Right hindlimb (tissue), 1 donor: ENCODE measurements at places on chromosomes 5 and 9.

DNA sequence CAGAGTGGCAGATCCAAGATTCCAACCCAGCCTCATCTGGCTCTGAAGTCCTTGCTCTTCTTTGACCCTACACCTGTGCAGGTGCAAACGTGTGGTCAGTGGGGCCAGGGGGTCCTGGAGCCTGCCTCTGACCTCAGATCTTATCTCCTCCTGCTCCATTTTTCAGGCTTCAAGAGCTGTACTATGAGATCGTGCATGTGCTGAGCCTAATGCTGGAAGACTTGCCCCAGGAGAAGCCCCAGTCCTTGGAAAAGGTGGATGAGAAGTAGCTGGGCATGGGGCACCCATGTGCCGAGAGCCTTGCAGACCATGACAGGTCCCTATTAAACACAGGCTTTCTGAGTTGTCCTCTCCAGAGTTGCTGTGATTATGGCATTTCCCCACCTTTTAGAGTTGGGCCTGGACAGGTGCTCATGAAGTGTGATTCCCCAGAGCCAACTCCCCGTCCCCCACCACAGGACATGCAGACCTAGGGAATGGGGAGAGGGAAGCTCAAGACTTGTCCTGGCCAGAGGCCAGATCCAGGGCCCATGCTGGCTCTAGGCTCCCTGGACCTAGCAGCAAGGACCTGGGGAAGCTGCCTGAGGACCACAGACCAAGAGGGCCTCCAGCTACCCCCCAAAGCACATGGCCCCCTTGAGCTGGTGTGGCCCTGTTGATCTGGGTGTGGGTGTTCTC is 22.5 kb downstream of the PITX1 start:
- no peak for DNase-seq

- DNase-seq: no peak
Observed at GRCh38 chr9:78144663-78145377, 91.1 kb upstream of the CEP78 start.

DNA sequence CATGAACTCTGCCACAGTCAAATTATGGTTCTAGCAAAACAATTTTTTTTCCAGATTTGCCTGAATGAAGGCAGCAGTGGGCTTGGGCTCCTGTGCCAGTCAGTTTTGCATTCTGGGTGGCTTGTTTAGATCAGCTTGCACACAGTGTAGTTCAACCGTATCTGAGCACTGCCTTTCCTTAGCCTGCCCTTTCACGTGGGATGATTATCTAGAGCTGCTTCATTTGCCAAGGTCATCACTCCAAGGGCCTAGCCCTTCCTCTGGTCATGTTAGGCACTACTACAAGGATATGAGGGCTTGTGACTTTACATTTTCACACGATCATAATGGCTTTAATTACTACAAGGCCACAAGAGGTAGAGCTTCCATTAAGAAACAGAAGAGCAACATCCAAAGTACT is 150.6 kb upstream of the EFNA5 start:
- DNase-seq: no peak

DNA sequence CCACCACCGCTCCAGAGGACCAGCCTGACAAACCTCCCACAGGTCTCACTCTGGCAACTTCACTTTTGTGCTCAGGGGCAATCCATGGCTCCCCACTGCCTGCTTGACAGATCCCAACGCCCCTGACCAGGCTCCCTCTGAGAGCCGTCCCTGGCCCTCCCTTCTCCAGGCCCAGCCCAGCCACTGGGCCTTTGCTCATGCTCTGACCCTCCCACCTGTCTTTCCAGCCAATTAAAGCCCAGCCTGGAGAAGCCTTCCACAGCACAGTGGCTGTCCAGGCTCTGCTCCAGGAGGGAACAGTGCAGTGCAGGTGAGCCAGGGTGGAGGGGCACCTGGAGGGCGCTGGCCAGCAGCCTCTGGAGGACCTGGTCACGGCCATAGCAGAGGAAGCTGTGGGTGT is 3.3 kb downstream of the ENTPD2 start:
- no peak for DNase-seq

DNA sequence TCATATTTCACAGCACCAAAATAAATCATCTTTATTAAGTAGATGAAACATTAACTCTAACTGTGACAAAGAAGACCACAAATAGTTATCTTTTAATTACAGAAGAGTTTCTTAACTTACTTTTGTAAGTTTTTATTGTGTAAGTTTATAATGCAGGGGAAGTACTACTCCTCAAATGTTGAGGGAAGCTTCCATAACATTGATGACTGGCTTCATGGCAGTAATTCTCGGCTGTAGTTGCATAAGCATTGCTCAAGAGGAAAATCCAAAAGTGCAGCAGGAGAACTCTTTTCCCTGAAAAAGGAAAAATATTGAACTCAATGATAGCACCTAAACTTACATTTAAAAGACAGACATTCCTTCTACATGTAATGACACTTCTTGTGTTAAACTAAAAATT is 4.6 kb downstream of the TSLP start:
- DNase-seq: no peak

GRCh38 chr9:127050591-127051001 is 71.8 kb downstream of the ANGPTL2 start:
- no peak for DNase-seq

DNA sequence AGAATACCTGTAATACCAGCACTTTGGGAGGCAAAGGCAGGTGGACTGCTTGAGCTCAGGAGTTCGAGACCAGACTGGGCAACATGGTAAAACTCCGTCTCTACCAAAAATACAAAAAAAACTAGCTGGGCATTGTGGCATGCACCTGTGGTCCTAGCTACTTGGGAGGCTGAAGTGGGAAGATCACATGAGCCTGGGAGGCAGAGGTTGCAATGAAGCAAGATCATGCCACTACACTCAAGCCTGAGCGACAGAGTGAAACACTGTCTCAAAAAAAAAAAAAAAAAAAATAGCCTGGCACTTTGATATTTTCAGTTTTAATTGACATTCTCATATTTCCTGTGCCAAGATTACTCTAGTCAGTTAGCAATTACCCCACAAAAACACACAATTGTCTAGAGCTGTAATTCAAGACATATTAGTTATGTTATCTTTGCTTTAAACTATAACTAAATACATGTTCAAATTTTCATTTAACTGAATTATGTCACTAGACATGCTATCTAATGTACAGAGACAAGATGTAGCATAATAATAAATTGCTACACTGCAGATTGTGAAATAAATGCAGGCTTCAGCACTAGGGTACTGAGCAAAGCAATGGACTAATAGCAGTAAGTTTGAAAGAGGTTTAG is 378.2 kb upstream of the GRAMD2B start:
- DNase-seq: no peak

GRCh38 chr9:17578911-17579793 is at the start of gene SH3GL2:
Gene SH3GL2, plus strand, starts transcription at chr9:17579066.
- peak; percentile 44 for DNase-seq

DNA sequence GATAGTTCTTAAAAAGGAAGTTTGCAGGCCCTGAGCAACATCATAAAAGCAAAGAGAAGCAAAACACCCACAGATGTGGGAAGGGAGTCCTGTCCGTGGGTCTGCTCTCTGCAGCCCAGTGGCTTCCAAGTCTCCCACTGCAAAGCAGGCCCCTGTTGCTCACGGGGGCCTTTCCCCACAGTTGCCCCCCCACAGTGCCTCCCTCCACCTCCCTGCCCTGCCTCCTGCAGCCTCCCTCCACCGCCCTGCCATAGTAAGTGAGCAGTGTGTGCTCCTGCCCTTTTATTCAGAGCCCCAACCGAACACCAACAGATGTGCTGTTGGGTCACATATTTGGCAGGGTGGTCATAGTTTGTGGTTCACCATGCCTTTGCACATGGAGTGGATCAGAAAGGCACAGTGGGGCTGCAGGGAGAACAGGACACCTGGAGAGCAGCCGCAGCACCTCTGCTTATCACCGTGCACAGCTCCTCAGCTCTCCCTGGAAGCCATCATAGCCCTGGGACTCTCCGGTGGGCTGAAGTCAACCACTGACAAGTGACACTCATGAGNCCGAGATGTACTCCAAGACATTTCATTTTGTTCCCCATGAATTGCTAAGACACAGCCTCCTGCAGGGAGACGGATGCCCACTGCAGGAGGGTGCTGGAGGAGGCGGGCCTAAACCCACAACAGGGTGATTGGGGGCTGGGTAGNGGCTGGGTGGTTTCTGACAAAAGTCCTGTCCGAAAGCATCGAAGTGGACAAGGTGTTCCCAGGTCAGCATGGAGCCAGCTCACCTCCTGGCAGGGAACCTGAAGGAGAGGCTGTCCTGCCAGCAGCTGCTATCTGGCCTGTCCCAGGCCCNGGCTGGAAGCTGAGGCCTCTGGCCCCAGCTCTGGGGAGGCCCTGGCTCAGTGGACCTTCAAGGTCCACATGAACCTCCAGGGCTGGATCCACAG is 278.9 kb downstream of the GADD45G start:
- DNase-seq: peak; percentile 17

- DNase-seq: no peak
Observed at GRCh38 chr5:59728356-59728755, 165.2 kb downstream of the PDE4D start.

DNA sequence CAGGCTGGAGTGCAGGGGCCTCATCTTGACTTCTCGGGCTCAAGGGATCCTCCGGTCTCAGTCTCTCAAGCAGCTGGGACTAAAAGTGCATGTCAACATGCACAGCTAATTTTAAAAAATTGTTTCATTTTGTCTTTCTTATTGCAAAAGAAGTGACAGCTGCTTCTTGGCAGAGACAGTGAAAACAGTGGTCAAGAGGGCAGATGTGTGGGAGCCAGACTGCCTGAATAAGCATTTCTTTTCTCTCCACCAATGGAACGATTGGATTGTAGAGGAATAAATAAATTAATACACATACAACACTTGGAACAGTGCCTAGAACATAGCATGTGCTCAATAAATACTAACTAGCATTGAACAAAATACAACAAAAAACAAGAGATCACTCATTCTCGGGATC is 27.4 kb upstream of the KIF4B start:
- no peak for DNase-seq
